ENCODE measurements at places on chromosomes 7 and 10.

DNA sequence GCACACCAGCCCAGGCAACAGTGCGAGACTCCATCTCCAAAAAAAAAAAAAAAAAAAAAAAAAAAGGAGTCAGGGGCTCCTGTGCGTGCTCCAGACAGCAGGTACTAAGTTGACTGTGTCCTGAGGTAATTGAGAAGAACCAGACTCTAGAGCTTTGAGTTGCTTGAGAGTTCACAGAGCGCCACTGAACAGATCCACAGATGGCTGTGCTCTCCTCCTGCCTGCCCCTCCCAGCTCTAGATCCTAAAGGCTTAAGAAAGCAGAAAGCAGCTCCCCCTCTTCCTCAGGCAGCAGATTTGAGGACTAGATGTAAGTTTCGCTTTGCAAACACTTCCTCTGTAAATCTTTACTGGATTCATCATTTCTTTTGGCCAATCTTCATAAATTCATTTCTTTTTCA, 38.7 kb downstream of the SHH start:
- DNase-seq, result no peak

DNA sequence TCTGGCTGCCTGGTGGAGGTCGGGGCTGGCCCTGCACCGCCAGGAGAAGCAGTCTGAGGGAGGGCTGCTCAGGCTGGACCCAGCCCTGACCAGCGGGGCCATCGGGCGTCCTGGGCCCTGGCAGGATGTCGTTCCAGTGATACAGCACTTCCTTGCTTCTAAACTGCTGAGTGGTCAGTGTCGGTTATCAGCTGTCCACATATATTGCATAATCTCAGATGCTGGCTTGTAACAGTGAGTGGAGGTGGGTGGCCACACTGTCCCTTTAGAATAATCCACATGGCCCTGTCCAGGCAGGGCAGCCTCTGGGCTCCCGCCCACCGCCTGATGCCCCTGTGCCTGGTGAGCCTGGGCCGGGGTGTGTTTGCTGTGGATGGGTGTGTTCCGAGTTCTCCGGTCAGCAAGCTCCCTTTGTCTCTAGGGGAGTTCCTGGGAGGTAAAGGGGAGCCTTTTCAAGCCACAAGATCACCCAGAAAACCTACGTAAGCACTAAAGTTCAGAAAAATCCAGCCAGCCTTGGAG, 86.1 kb downstream of the LHPP start:
- no peak for DNase-seq

DNA sequence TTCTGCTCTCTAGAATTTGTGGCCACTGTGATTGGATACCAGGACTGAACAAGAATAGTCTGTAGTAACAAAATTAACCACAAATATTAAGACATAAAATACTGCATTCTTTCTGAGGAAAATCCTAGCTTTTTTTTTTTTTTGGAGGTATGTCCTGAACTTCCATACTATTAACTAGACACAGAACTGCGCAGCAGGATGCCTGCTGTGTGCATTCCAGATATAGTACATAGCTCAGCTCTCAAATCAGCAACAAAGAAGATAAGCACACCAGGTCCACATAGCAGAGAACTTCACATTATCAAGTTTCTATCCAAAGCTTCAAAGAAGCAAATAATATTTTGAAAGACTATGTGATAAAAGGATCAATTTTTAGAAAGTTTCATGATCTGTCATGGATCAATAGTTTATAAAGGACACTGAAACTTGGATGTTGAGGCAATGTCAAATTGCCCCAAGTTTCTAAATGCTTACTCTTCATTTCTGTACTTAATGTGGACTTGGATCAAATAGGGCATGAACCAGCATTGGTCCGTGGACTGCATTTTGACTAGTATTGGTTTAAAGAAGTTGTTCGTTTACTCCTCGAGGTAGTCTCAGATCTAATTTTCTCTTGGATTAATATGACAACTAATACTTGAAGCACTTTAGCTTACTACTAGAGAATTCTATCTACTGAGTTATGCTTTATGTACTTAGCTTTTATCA, 15.4 kb downstream of the NAMPT start:
- DNase-seq, result no peak

DNA sequence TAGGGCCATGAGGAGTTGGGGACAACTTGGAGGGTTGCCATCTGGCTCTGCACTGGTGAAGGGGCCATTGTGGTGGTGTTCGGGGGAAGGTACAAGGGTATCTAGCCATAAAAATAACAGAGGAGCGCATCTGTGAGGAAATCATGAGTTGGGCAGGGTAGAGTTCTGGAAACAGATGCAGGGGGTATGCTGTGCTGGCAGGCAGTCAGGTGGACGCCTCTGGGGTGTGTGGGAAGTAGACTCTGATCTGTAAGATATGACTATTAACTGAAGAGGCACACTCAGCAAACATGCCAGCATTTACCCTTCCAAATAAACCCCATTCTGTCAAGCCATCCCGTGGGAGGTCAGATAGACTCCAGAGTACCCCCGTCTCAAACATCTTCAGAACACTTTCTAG, 79.8 kb downstream of the CLEC2L start:
- DNase-seq, result no peak

- DNase-seq, result no peak
Measured at GRCh38 chr10:29804025-29804852, 169.5 kb upstream of the SVIL start.

DNA sequence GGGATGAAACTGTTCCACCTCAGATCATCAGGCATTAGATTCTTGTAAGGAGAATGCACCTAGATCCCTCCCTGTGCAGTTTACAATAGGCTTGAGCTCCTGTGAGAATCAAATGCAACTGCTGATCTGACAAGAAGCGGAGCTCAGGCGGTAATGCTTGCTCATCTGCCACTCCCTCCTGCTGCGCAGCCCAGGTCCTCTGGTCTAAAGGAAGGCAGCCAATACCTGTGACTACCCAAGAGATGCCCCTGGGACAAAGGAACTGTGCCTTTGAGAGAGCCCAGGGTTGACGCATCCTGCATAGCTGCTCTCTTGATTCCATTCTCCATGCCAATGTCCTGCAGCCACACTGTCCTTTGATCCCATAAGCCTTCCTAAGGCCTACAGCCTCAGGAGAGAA, 73.1 kb downstream of the ADCYAP1R1 start:
- no peak for DNase-seq

DNA sequence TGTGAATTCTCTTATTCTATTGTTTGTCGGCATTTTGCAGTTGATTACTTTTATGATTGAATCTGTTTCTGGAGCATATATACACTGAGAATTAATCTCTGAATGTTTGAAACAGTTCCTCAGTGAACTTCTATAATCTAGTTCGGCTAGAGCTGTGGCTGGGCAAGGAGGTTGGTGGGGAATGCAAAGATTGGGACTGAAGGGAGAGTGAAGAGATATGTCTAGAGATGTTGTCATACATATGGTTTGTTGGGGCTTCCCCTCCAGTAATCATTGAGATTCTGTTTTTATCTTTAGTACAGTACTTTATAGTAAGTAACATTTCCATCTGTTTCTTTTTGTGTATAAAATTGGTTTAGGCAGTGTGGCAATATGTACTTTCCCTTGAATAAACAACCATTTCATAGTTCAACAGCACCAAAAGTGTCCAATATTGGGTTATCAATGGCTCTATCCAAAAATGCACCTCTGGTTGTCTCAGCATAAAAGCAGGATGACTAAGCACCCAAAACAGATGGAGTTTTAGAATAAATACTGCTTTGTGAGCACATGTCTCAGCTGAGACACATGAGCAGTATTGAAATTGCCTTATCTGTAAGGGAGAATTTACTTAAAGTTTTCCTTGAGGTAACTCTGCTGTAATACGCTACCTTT, 36.7 kb downstream of the WAC start:
- DNase-seq, result no peak

DNA sequence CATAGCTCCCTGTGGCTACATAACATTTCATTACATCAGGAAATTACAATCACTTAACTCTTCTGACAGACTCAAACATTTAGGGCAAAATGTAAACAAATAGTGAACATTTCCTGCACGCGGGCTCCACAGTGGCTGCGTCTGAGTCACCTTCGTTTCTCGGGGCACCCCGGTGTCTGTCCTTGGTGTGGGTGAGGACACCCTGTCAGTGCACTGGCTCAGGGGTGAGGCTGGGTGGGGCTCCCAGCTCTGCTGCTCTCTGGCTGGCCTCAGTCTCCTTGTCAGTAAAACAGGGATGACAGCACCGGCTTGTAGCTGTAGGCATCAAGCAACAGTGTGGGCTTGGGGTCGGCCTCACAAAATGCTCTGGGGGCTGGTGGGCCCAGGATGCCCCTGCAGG, 237.1 kb upstream of the SHH start:
- DNase-seq, result no peak

DNA sequence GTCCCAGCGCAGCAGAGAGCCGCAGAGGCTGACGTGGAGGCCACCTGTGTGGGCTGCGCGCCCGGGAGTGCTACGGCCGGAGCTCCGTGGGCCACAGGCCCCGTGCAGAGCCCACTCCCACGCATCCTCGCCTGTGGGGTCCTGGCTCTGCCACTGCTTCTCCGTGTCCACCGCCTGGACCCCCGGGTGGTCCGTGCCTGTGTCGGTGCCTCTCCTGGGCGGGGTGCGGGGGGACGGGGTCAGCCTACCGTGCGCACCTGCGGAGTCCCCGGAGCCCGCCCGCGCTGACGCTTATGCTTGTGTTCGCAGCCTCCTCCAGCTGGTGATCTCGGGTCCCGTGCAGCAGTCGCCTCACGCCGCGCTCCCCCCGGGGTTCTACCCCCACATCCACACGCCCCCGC, 7.8 kb upstream of the ZNF853 start:
- DNase-seq, result no peak

GRCh38 chr7:23264916-23265458, 18.4 kb downstream of the GPNMB start:
- DNase-seq, result no peak

DNA sequence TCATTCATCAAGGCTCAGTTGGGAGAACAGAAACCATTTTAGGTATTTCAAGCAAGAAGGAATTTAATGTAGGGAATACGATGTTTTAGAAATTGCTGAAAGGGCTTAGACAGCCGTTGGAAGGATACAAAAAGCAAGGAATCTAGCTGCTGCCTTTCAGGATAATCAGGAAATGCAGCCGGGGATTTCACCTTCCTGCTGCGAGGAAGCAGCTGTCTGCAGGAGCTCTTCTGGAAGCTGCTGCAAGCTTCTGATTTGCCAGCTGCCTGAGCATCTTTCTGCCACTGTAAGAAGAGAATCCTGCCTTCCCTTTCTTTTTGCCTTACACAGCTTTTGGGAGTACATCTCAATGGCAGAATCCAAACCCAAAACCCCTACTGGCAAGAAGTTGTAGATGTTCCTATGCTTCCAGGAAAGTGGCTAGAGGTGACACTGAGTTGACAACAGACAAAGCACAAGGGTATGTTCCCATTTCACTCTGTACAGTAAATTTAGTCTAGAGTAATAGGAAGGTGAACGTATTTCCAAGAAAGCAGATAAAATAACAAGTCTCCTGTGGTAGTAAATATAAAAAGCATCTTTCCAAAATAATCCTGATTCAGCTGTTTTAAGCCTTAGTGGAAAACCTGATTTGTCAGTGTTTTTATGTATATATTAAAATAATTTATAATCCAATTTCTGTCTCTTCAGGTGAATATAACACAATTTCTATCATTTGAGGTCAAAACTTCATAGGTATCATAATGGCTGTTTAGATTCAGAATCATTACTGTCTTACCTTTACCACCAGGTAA, 148.4 kb upstream of the LRGUK start:
- DNase-seq, result no peak
